ENCODE measurements at places on chromosomes 12 and 14.

DNA sequence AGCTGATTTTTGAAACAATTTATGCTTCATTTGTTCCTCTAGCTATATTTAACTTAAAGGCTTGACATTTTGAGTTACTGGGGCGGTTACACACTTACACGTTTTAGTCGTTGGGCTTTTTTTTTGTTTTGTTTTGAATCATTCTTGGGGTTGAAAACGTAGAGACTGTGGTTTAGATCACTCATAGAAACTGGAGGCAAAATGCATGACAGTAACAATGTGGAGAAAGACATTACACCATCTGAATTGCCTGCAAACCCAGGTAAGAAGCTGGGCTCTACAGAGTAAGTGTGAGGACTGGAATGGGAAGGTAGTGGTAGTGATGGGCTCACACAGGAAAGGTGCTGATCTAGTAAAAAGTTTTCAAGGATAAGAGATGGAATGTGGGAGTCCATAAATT, at the start of gene CLEC2D:
TSS of gene CLEC2D (plus strand) at position 180 of the 400 bp plus-strand sequence. CDS start at position 202, 22 bp downstream.
- DNase-seq, result no peak

DNA sequence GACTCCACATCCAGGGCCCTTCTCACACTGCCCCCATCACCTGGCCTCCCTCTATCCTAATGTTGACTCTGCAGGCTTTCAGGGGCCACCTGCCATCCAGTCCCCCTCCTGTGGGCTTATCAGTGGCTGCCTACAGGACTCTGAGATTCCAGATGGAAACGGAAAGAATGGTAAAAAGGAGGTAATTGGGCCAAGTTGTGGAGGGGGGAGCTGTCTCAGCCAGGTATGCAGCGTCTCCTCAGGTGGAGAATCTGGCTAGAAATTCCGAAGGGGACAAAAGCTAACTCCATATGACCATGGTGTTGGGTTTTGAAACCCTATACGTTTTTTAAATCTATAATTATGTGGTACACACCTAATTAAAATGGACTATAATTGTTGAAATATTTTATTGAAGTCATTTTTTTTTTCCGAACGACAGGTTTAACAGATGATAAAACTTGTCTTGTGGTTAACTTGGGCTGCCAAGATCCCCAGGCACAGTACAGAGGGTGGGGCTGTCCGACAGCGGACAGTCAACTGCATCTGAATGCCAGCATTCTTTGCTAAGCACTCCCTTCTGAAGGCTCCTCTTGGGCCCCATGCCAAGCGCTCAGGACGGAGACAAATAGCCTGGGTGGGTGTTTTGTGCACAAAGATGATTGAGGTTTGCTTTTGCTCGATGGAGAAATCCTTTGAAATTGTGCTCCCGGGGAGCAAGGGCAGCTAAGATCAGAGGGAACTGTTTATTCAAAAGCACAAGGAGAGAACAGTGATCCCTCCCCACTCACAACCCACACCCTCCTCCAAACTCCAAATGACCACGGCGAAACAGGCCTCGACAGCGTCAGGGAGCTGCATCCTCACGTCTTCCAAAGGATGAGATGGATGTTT, 365.6 kb downstream of the BCL11B start:
- no peak for DNase-seq

DNA sequence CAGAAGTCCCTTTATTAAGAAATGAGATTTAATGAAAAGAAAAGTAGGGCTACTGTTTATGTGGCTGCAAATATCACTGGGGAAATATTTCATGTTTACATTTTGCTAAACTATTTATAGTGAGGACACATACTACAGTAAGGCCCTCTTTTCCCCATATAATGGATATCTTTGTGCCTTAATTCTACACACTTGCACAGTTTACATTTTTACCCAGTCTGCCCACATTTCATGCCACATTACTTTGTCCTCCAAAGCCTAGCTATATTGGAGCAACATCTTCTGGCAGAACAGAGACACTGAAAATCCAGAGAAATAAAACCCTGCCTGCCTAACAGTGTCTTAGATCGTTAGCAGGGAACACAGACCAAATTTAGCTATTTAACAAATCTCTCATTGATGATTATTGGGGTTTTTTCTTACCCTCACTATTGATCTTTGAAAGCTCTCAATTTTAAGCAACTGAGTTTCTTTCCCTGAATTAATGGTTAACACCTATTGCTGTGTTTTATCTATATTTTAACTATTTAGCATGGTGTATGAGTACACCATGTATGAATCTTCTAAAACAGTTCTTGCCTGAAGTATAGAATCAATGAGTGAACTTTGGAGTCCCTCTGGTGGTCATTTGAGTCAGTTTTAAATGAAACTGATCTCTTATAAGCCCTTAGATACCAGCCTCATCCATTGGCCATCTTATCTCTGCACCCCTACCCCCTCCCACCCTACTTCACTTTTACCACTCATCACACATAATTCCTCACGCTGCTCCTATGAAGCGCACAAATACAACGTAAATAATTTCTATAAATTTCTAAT, 170.2 kb downstream of the BCAT1 start:
- DNase-seq, result no peak

DNA sequence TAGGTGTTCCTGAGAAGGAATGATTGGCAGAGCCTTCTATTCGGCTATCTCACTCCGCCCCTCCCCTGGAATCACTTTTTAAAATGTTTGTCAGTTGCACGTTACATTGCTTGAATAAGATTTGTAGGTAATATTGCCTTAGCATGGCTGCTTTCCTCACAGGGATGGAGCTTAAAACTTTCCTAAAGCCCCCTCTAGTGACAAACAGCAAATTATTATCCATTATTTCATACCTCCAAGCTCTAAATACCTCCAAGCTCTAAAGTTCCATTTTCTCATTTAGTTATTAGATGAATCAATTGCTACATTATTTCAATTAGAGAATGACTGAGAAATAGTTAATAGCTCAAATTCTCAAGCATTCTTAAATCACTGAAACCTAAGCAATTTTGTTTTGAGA, 5.1 kb upstream of the SPATA7 start:
- no peak for DNase-seq

DNA sequence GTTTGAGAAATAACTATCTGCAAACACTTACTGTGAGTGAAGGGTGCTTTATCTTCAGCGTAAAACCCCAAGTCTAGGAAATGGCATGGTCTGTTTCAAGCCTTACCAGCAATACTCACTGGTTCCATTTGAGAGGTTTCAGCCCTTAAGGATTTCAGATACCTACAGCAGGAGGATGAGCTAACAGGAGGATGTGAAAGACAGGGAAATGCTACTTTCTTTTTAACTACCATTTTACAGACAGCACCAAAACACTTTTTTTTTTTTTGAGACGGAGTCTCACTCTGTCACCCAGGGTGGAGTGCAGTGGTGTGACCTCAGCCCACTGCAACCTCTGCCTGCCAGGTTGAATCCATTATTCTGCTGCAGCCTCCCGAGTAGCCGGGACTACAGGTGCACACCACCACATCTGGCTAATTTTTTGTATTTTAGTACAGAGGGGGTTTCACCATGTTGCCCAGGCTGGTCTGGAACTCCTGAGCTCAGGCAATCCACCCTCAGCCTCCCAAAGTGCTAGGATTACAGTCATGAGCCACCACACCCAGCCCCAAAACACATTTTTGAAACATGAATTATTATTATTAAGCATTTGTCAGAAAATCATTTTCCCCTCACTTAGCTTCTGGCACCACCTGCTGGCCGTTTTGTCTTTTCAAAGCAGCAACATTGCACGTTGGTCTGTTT, 4.6 kb downstream of the MTRFR start:
- peak; percentile 57 for DNase-seq

- DNase-seq, result no peak
Measured at GRCh38 chr14:21791749-21792148, 118.1 kb upstream of the OR4E1 start.

- no peak for DNase-seq
Measured at GRCh38 chr14:30600922-30601918, 20.9 kb upstream of the SCFD1 start.

GRCh38 chr12:74816398-74817175, 279.0 kb downstream of the ATXN7L3B start:
- no peak for DNase-seq

DNA sequence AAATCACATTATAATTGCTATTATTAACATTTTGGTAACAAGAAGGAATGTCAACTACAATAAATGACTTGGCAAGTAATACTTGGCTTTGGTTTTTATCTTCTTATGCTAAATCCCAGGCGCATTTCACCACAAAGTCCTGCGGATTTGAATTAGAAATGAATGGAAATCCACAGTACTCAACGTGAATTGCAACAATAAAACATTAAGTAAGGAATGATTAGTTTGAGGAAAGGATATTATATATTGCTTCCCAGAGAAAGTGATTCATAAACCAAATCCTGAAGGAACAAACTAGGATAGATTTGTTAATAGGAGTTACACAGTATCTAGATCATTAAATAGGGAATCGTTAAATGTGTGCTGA, 1089.7 kb downstream of the TRHDE start:
- no peak for DNase-seq

DNA sequence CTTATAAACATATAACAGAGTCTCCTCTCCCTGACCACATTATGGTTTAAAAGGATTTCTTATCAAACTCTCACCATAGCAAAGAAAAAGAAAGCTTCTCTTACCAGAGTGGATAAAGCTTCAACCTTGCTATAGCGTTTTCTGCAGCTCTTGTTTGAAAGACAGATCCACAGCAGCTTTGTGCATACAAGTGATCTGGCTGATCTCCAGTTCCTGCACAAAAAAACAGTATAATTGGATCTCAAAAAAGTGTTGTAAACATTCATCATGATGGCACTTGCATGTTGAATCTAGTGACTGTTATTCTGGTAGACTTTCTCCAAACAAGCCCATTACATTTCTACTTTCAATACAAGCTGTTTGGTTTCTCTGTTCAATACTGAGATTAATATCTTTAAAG, 178.9 kb upstream of the MGAT4C start:
- no peak for DNase-seq

- DNase-seq, result no peak
Measured at GRCh38 chr12:53145383-53146260, 34.9 kb upstream of the ZNF740 start.

- no peak for DNase-seq
Measured at GRCh38 chr12:89948271-89949175, 239.9 kb upstream of the ATP2B1 start.

GRCh38 chr12:23523339-23523738, 426.1 kb downstream of the SOX5 start:
- no peak for DNase-seq
